Caudate nucleus (tissue), 63 donors: ENCODE measurements at places on chromosomes 6 and 20.

DNA sequence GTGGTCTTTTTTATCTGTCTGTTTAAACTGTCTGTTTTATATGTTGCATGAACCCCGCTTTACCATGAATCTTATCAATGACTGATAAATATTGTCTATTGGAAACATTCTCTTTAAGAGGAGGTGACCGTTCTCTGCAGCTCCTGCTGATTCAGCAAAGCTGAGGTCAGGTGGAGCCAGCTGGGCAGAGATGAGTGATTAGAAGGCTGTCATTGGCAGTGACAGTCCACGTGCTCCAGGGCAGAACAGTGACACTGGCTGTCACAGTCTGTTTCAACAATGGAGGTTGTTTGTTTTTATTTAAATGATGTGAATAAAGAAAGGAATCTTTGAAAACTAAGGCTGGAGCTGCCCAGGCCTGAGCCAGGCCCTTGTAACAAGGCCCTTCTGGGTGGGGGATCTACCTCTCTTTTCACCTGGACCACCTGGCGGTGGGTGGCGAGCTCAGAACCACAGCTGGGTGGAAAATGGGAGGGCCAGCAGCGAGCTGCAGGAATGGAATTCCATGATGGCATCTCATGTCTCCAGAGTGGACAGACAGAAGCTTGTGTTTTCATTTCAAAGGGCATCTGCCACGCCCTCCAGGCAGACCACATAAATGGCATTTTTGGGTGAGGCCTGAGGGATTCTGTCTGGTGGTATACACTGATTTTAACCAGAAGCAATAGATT, 12.6 kb downstream of the SYNJ2 start:
- DNase-seq = no peak

DNA sequence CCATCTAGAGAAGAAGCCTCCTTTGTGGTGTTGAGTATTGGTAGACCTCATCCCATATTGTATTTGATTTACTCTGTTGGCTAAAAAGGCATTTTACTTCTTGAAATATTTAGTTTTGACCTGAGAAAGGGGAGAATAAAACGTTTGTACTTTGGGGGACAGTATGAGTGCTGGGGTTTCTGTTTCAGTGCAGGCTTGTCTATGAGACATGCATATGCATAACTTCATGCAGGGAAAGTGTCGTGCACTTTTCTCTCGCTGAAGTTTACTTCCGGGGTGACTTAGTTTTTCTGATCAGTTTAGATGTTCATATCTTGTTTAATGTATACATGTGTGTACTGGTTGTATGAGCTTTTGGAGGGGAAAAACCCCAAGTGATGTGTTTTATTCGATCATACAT, 59.5 kb downstream of the UTRN start:
- DNase-seq = no peak

- DNase-seq = no peak
These were observed 85.9 kb downstream of the CRYBG1 start for GRCh38 chr6:106446287-106446885.

DNA sequence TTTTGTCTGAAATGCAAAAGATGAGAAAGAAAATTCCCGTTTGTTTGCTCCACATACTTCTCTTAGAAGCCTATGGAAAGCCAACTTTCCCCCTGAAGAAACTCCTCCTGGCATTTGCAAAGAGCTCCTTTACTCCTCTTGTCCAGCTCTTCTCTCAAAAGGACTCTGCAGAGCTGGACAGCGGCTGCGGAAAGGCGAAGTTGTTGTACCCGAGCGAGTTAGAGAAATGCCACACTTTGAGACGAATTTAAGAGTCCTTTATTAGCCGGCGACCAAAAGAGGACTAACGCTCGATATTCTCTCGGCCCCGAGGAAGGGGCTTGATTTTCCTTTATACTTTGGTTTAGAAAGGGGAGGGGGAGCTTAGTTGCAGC, 157.8 kb downstream of the TRIM27 start:
- DNase-seq = no peak

GRCh38 chr6:162533009-162533400, 194.6 kb downstream of the PRKN start:
- no peak for DNase-seq
